ENCODE measurements at places on chromosomes 12 and 14.

DNA sequence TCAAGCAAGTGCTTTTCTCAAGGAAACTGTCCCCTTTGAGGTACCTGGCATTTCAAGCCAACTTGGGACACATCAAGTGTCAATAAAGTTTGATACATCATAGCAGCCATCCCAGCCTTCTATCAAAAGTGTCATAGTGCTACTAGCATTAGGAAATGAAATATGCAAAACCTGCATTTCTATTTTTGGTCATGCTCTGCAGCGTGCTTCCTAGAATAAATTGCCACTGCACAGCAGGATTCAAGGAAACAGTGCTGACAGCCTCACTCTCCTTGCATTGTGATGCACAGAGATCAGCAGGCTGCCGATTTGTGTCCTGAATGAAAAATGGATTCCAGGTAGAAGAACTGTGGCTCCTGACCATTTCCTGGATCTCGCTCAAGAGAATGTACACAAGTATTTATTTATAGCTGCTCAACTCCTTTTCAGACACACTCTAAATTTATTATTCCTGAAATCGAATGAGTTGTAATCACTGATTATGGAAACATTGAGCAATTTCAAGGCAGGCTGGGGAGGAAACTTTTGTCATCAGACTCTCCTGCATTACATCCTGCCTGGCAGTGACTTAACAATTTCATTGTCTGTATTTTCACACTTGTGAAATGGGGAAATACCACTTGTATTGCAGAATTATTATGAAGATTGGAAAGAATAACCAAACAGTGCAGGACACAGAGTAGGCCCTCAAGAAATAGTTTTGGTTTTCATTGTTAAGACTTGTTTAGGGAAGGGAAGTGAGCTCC lies 120.9 kb downstream of the SLC38A6 start:
- DNase-seq, result no peak

DNA sequence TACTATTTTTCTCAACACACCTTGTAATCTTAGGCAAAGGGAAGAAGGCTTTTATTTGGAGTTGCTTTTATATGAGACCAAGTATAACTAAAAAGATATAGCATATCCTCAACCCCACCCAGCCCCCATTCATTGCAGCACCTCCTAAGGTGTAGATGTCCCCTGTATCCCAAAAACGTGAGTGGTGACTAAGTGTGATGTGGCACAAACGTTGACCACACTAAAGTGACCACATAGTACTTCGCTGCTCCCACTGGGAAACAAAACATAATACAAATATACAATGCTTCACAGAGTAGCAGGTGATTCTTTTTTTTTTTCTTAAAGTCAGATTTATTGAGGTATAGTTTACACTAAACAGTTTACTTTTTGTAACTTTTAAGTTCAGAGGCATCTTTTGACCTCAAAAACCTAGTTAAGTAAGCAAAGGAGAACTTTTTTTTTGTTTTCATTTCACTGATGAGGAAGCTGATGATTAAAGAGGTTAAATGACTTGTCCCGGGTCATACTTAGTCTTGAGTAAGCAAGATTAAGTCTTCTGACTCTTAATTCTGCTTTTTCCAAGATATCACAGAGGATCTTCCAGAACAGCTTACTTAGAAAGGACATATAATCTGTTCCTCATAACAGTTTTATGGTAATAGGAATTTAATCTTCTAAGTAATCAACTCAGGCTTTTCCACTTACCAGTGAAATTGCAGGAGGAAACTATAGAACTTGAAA lies 245.2 kb upstream of the PLEKHG7 start:
- no peak for DNase-seq

GRCh38 chr12:117936722-117937484 lies 31.9 kb downstream of the KSR2 start:
- no peak for DNase-seq

- DNase-seq, result no peak
These were observed 27.5 kb downstream of the SLC25A29 start for GRCh38 chr14:100278702-100279101.

GRCh38 chr12:81958406-81958805 lies 199.3 kb upstream of the PPFIA2 start:
- no peak for DNase-seq

GRCh38 chr14:66643344-66643743 lies 135.4 kb downstream of the GPHN start:
- DNase-seq, result no peak

GRCh38 chr12:90163975-90164374 lies 455.3 kb upstream of the ATP2B1 start:
- DNase-seq, result no peak

- no peak for DNase-seq
These were observed 8.5 kb upstream of the SERPINA12 start for GRCh38 chr14:94517641-94518257.

GRCh38 chr14:90544971-90545370 lies 148.1 kb downstream of the CALM1 start:
- DNase-seq, result no peak

DNA sequence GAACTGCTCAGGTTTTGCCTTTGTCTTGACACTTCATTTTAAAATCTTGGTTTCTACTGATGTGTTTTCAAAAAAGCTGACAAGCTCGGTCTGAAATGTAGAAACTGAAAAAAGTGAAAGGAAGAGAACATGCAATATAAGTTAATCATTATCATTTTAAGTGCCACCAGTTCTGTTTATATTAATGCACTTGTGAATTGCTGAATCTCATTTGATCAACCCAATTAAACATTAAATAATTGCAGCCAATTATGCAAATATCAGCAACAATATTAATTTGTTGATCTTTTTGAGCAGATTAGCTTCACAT lies 133.8 kb downstream of the BCAT1 start:
- no peak for DNase-seq

DNA sequence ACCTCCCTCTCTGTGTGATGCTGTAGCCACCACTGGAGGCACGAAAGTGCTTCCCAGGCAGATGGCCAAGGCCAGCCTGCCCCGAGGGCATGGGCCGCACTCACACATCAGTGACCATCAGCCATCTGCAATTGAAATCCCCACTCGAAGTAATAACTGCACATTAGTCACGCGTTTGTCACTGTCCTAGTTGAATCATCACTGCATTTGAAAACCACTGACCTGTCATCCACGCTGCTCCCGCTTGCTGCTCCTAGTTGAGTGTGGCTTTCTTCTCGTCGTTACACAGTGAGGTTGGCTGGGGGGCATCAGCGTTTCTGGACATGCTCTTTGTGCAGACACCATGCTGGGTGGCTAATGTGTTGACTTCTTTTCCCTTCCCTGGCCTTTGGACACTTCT lies 176.1 kb downstream of the ADGRD1 start:
- DNase-seq, result no peak

DNA sequence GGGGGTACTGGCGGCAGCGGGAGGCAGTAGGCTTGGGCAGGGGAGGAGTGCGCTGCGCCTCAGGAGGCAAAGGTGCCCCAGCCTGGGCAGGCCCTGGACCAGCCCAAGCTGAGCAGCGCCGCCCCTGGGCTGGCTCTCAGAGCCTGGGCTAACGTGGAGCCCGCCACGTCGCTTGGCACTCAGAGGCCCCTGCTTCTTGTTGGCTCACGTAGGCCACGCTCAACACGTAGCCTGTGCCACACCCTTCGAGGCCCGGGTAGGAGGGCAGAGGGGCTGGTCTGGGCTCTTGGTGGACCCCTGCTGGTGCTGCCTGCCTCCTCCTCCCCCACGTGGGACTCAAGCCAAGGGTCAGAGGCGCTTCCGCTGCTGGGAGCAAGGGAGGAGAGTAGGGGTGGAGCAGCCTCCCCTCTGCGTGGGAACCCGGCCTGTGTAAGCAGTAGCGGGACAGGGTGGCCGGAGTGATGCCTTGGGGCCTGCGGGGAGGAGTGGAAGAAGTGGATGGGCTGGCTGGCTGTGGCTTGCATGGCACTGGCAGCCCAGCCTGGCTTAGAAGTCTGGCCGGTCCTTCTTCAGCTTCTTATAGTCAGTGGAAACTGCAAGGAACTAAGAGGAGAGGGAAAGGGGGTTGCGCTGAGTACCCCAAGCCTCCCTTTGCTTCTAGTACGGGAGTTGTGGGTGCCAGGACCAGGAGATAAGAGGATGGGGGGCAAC lies 5.7 kb downstream of the SHMT2 start:
- peak; percentile 32 for DNase-seq

DNA sequence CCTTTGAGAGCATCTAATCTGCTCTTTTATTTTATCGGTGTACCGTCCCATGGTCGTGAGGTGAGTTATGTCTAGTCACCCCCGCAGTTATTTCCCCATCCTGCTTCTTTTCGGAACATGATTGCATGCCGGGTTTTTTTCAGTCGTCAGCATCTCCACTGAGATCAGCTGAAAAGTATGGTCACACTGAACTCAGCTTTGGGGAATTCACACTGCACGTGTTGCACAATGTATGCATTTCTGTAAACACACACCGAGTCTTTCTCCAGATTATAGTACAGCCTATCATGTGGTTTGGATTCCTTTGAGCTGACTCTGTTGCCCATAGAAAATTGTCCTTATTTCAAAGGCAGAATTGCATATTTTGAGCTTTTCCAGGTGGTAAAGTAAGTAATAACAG lies 24.6 kb downstream of the PLXNC1 start:
- DNase-seq, result no peak

GRCh38 chr12:71329956-71330355 lies 109.6 kb upstream of the LGR5 start:
- DNase-seq, result no peak

Measured in NCI-H2171 treated with DMSO at 0.1 percent for 48 hours (cell line).